ENCODE measurements at places on chromosomes 6 and 20.
A peak's percentile ranks its signal among the peaks of the same experiment; 100 is the strongest.

GRCh38 chr6:22613051-22613450, 43.7 kb downstream of the HDGFL1 start:
- no peak for DNase-seq

GRCh38 chr6:7697432-7697819, 28.5 kb upstream of the BMP6 start:
- no peak for DNase-seq

GRCh38 chr6:1348675-1349074, 36.8 kb downstream of the FOXQ1 start:
- DNase-seq: no peak

- no peak for DNase-seq
Measured at GRCh38 chr6:72810571-72811280, 188.9 kb downstream of the KCNQ5 start.

- peak; percentile 27 for DNase-seq
Measured at GRCh38 chr6:151675746-151676459, 131.6 kb upstream of the ESR1 start.

GRCh38 chr6:112015725-112016124, 38.2 kb upstream of the CCN6 start:
- DNase-seq: no peak

DNA sequence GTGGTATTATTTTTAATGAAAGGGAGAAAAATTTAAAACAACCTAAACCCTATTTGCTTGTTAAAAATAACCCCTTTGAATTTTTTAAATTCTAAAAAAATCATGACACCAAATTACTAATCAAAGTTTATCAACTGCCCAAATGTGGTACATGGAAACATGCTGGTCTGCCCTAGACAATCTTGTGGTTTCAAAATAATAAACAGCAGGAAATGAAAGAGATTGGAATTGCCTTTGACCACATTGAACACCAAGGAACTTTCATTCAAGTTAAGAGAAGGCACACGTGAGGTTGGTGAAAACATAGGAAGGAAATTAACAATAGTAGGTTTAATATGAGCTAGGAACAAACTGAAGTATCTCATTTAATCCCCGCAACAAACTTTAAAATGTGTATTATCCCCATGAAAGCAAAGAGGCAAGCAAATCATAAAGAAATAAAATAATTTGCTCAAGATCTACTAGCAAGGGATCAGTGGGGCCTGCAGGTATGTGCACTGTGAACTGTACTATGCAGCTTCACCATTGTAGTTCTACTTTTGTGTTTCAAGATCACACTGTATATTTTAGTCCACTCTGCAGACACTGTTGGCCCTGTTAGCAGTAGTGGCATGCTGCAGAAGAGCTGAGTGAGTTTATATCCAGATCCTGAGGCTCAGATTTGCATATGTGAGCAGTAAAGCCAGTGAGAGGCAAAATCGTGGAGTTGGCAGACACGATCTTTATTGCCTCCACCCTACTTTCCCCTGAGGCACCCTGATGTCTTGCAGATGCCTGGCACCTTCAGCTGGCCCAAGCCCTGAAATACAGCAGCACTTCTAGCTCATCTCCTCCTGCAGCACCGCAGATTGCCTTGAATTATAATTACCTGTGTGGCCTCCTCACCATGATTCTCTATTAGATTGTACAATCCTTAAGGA, 157.8 kb upstream of the TENT5A start:
- DNase-seq: no peak

DNA sequence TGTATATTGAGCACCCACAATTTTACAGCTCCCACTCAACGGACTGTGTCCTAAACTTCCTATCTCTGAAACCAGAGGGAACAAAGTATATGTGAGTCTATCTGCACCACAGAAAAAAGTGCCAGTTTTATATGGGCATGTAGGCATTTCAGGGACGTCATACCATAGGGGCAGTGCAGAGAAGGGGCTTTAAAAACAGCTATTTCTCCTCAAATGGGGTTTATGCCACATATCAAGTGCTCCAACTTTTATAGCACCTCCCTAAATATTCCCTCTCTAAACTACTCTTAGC, 28.9 kb upstream of the ASF1A start:
- DNase-seq: peak; percentile 37

- no peak for DNase-seq
Measured at GRCh38 chr6:34300332-34300751, 51.5 kb upstream of the SMIM29 start.

DNA sequence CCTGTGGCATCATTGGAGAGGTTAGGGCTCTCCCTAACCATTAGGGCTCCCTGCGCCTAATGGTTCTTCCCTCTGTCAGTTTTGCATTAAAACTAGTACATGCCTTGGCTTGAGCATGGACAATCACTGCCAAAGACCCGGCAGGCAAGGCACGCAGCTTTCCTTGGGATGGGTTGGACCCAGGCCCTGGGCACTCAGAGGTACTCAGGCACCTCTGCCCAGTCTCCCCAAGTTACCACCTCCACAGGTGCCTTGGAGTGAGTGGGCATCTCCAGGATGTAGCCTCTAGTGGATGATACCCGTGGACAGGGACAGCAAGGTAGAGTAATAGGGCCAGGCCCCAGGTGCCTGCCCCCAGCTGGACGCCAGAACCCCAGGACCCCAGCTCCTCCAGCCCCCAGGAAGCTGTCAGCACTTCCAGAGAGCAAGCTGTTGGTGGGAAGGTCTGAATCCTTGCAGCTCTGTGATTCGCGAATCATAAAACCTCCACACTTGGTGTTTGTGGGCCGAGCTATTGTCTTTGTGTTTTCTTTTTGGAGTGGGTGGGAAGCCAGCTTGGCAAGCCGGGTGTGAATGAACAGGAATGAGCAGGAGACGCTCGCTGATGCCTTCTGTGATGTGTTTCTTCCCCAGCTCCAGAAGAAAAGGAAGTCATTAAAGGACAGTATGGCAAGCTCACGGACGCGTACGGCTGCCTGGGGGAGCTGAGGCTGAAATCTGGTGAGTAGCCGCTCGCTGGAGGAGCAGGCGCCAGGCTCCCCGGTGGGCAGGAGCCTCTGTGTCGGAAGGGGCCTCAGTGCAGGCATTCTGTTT, 35.1 kb downstream of the SYNJ2 start:
- no peak for DNase-seq

DNA sequence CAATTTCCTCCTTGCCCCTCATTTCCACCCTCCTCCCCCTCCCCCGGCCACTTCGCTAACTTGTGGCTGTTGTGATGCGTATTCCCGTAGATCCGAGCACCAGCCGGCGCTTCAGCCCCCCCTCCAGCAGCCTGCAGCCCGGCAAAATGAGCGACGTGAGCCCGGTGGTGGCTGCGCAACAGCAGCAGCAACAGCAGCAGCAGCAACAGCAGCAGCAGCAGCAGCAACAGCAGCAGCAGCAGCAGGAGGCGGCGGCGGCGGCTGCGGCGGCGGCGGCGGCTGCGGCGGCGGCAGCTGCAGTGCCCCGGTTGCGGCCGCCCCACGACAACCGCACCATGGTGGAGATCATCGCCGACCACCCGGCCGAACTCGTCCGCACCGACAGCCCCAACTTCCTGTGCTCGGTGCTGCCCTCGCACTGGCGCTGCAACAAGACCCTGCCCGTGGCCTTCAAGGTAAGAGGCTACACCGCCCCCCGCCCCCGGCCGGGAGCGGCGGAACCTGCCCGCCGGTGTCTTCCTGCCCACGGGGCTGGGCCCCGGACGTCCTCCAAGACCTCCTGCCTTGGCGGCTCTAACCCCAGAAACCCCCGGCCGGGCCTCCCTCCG, 44.9 kb upstream of the SUPT3H start:
- DNase-seq: no peak

GRCh38 chr6:15882915-15883314, 220.1 kb upstream of the DTNBP1 start:
- no peak for DNase-seq

DNA sequence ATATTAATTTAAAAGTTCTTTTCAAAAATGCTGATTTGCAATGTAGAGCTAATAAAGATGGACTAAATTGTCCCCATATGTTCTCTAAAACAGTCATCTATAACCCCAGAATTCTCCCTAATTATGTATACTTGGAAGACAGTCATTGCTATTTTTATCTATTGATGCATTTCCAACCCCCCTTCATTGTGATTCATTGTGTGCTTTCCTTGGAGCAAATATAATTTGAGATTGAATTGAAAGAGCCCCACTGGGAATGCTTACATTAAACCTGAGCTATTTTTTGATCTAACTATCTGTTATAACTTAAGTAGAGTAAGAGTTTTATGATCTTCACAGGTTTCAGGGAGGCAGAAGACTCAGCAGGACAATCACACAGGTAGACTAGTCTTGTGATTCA, 73.7 kb upstream of the PTCHD4 start:
- DNase-seq: no peak

GRCh38 chr6:41560431-41561192, 14.4 kb downstream of the FOXP4 start:
- peak; percentile 72 for DNase-seq

DNA sequence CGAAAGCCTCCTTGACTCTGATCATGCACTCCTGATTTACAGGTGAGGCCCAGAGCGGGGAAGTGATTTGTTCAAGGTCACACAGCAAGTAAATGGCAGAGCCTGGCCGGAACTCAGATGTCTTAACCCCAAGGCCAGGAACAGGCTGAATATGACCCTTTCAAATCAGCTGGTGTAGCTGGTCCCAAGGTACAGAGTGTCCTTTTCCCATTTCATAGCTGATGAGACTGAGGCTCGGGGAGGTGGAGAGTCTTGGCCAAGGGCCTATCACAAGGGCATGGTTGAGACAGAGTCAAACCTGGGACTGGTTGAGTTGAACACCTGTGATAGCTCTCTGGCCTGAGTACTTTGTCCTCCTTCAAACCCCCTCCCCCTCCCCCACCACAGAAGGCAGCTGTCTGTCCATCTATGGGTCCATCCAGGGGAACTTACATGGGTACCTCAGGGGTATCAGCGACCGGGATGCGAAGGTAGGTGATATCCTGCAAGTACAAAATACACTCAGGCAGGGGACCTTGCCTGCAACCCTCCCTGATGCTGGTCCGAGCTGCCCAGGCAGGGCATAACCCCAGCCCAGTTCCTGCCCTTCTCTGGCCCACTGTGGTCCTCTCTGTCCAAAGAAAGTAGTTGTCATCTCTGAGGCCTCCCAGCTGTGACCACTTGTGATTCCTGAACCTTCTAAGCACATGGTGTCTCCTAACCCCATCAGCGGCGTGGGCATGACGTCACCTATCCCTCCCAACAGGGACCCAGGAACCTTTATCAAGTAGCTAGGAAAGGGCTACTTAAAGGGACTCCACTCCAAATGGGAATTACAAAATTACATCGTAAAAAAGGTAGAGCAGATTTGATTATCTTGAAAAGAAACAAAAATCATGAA, 5.6 kb downstream of the DUSP15 start:
- DNase-seq: no peak

- no peak for DNase-seq
Measured at GRCh38 chr6:155448668-155449449, 6.8 kb downstream of the NOX3 start.

GRCh38 chr20:1893721-1894470, 1.3 kb upstream of the SIRPA start:
- DNase-seq: no peak
